ENCODE measurements at places on chromosomes 13 and 19.
A peak's percentile ranks its signal among the peaks of the same experiment; 100 is the strongest.

DNA sequence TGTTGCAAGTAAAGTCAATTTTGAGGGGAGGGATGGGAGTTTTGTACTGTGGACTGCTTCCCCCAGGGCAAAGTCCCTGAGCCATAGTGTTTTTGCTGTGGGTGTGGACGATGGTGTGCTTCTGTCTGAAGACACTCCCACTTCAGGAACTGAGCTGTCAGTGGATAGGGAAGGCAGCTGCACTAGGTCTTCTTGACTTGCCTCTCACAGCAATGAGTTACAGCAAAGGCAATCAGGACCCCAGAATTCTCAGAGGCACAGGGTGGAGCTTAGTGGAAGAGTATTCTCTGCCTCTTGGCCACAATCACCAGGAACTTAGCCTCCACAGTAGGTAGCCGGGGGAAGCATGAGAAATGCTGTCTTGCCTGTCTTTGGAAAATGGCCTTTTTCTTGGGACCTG lies 1416.6 kb upstream of the MIR17HG start:
- DNase-seq: no peak

DNA sequence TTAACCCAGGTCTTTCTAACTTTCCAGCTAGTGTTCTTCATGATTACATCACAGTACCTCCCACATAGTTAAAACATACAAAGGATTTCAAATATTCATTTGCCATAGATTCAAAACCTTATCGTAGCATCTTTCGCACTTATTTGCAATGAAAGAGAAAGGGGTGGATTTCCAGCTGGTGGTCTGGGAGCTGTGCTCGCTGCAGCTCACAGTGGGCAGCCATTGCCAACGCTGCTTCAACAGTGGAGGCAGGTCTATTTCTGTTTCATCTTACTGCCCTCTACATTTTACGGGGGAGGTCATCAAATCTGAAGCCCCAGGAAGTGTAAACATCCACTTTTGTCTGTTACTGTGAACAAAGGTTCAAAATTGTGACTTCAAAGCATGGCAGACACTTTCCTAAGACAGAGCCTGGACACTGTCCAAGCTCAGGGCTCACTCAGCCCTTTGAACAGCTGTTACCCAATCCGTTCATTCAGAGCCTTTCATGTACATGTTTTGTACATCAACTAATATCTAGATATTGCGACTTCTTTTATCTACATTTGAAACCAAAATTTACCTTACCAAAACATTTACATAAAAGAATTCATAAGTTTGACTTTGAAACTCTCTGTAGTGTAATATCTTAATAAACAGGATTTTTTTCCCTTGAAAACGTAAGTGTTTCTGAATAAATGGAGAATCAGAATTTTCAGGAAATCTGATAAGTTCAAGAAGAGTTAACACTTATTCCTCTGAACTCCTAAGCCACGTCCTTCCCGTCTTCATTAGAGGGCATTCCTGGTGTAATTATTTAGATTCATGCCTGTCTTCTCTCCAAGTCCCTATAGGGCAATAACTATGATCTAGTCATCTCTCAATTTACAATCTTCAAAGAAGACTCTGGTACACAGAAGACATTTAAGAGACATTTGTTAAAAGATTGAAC lies 25.1 kb downstream of the STARD13 start:
- no peak for DNase-seq

DNA sequence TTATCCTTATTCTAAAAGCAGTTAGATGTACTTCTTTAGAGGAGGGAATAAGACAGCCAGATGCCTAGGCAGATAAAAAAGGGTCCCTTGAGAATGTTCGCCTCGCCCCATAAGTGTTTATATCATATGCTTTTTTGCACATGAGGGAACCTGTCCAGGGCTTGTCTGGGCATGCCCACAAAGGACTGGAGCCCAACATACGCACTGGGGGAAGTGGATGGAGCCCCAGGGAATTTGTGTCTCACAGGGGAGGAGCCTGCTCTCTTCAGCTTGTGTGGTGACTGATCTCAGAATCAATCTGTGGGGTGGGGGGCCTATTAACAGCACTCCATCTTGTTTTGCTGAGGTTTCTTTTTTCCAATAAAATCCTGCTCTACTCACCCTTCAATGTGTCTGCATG lies 22.6 kb downstream of the MED4 start:
- DNase-seq: peak; percentile 9

- DNase-seq: peak; percentile 50
These were observed 22.5 kb downstream of the SERP2 start for GRCh38 chr13:44395976-44396694.

DNA sequence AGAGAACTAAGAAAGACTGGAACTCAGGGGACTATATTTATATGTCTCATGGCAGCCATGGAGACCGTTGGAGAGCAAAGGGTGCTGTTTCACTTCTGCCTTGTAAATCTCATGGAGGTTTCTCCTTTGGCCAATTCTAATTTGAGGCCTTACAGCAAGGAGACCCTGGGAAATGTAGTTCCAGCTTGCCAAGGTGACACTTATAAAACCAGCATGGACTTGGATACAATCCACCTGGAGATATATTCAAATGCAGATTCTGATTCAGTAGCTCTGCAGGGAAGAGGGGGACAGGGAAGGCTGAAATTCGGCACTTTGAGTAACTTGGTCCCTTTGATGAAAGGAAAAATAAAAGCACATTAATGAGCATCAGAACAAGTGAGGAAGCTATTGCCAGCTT lies 90.0 kb downstream of the OXGR1 start:
- no peak for DNase-seq

DNA sequence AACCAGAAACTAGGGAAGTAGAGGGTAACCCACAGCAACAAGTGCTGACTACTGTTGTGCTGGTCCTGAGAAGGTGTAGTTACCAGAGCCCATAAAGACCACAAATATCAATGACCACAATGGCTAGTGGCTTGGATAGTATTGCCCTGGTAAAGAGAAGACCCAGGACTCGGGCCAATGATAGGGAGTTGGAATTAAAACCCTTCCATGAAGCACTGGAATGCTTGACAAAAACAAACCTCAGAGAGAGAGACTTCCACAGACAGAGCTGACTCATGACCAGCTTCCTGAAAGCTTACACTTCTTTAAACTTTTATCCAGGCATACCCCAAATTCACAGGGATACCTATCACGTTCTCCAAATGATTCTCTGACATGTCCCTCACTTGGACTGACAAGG lies 60.5 kb downstream of the WDR87 start:
- no peak for DNase-seq

GRCh38 chr13:106568299-106569003 lies 514 bp upstream of the ARGLU1 start:
- DNase-seq: no peak

GRCh38 chr19:56966225-56966696 lies 125.7 kb upstream of the PEG3 start:
- DNase-seq: no peak

DNA sequence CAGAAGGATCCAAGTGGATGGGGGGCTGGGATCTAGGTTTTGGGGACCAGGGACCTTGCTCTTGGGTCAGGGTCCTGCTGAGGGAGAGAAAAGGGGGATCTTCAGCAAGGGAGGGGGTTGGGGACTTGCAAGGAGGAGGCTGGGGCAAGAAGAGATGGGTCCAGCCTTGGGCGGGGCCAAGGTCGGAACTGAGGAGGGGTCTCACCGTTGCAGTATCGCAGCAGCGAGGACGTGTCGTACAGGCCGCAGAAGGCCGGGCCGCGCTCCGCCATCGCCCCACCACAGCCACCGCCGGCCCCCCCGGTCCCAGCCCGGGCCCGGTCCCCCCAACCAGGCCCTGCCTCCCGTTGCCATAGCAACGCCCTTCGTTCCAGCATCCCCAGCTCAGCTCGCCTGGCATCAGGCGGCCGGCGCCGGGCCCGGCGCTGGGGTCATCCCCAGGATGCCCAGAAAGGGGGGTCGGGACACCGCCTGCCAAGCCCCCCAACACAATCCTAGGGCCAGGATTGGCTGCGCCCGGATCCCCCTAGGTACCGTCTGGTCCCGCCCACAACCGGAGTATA lies 6.0 kb upstream of the EML2 start:
- DNase-seq: no peak

GRCh38 chr13:107291875-107292274 lies 723.9 kb upstream of the ARGLU1 start:
- DNase-seq: no peak

DNA sequence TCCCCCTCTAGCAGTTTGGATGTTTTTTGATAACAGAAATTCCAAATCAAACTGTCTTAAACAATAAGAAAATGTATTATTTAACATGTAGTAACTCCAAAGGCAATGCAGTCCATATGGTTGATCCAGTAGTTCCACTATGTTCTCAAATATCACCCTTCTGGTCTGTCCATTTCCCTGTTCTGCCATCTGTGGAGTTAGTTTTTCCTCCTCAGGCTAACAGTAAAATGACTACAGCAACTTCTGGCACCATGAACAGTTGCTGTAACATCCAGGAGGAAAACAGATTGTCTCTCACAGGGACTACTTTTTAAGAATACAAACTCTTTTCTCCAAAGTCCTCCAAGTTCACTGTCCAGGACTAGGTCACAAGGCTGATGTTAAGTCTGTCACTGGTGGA lies 455.4 kb downstream of the FGF14 start:
- DNase-seq: no peak

- no peak for DNase-seq
These were observed 9.0 kb downstream of the RFX1 start for GRCh38 chr19:13996928-13997630.

GRCh38 chr13:66189986-66190385 lies 1040.2 kb downstream of the PCDH9 start:
- DNase-seq: no peak

- peak; percentile 60 for DNase-seq
These were observed 14.6 kb downstream of the FAM187B start for GRCh38 chr19:35213663-35214632.

DNA sequence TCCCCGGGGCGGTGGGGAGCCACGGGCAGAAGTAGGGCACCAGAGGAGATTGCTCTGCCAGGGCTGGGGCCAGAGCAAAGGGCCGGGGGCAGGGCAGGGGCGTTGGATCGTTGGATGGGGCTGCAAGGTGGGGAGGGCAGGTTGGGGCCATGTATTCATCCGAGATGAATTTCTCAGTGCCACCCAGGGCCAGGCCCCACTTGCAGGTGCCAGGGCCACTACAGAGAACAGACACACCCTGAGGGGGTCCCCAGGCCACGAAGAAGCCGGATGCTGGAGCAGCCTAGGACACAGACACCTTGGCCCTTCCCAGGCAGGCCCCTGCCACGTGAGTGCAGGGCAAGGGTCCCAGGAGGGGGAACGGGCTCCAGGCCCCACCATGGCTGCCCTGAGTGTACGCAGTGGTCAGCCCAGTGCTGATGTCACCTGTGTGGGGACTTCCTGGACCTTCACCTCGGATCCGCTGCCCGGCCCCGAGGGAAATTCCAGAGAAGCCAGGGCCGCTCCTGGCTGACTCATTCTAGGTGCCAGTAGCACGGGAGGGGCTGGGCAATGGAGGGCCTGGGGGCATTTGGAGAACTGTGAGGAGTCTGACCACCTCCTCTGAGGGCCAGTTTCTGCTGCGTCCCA lies 9.6 kb upstream of the SBNO2 start:
- DNase-seq: no peak

GRCh38 chr13:41467425-41467945 lies 10.1 kb downstream of the RGCC start:
- no peak for DNase-seq

DNA sequence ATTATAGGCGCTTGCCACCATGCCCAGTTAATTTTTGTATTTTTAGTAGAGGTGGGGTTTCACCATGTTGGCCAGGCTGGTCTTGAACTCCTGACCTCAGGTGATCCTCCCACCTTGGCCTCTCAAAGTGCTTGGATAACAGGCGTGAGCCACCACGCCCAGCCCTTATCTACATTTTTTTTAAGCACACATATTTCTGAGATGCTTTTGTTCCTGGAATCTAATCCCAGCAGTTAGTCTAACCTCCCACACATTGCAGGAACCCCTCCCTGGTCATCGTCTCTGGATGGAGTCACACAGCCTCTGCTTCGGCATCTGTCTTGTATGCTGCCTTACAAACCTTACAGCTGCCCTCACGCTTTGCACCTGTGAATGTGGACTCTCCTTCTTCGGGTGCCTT lies 15.1 kb upstream of the KATNAL1 start:
- no peak for DNase-seq

- no peak for DNase-seq
These were observed 48.3 kb upstream of the C1QTNF9B start for GRCh38 chr13:23945612-23946011.

DNA sequence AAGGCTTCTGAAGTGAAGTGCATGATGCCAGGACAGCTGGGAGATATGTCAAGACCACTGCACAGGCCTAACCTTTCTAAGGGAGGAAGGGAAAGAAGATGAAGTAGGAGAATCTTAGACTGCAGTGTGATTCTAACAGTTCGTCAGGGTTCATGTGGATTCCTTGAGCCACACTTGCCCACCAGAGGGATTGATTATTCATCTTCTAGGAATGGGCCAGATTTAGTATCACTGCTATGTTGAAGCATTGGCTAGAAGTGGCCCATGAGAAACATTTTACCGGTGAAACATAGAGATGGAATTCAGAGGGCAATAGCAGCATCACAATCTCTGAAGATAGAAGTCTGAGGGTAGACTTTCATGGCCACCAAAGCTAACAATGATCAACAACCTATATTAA lies 550.8 kb upstream of the SLITRK1 start:
- DNase-seq: peak; percentile 95

- DNase-seq: peak; percentile 55
These were observed at the start of gene GIPR for GRCh38 chr19:45667620-45668341. Gene GIPR, plus strand, starts transcription at chr19:45668221. Its CDS starts 1,300 bp downstream, at chr19:45669521.

DNA sequence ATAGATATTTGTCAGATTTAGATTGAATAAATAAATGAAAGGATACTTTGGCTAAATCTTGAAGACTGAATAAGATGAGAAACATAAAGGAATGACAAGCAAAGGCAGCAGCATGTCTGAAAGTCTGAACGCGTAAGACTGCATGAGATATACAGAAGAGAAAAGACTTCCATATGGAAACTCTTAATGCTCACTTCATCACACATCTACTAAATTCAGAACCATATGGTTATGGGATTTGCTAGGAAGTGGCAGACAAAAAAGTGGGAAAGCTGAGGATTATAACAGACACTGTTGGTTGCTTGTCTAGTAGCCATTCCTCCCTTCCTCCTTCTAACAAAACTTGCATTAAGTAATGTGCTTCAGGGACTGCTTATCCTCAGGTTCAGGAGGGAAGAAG lies 446.7 kb downstream of the KCTD12 start:
- DNase-seq: no peak

DNA sequence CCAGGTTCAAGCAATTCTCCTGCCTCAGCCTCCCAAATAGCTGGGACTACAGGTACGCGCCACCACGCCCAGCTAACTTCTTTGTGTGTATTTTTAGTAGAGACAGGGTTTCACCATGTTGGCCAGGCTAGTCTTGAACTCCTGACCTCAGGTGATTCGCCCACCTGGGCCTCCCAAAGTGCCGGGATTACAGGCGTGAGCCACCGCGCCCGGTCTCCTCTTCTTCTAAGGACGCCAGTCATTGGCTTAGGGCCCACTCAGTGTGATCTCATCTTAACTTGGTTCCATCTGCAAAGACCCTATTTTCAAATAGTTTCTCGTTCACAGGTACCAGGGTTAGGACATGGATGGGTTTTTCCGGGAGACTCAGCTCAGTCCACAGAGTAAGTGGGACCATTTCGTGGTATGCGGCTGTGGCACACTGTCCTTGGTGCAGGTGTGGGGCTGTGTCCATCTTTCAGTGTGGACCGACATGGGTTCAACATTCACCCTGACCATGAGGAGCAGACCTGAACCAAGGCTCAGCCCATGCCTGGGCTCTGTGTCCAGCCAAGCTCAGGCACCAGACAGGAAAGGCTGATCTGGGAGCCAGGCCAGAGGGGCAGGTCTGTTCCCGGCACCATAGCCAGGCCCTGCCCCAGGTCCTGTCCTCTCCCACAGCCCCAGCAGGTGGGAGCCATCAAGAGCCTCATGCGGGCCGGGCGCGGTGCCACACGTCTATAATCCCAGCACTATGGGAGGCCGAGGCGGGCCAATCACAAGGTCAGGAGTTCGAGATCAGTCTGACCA lies 2.8 kb upstream of the MKNK2 start:
- no peak for DNase-seq
